ENCODE measurements at places on chromosomes 6 and 20.

DNA sequence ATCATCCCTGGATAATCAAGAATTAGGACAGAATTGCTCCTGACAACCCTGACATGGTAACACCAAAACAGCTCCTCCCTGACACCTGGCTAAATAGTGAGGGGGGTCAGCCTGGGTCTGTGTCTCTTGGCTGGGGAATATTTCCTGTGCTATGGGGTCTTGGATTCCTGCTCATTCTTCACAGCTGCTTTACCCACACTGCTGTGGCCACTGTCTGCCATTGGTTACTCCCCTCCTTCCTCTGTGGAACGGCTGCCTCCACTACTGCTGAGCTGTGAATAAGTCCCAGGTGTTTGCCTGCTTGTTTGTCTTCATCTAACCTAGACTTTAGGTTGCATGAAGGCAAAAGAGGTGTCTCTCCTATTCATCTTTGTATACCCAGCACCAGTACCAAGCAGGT, 33.9 kb upstream of the TXLNB start:
- DNase-seq, result no peak

GRCh38 chr6:53866226-53866625, 71.4 kb downstream of the LRRC1 start:
- DNase-seq, result no peak

DNA sequence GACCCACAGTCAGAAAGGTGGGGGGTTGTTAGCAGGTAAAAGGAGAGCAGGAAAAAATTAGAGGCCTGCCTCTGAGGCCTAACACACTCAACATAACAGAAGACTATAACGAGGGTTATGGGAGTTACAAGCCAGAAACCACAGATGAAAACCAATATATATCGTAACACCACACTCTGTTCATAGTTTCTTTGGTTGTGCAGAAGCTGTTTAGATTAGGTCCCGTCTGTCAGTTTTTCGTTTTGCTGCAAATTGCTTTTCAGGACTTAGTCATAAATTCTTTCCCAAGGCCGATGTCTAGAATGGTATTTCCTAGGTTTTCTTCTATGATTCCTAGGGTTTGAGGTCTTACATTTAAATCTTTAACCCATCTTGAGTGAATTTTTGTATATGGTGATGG, 3.7 kb upstream of the MAP3K5 start:
- DNase-seq, result no peak

DNA sequence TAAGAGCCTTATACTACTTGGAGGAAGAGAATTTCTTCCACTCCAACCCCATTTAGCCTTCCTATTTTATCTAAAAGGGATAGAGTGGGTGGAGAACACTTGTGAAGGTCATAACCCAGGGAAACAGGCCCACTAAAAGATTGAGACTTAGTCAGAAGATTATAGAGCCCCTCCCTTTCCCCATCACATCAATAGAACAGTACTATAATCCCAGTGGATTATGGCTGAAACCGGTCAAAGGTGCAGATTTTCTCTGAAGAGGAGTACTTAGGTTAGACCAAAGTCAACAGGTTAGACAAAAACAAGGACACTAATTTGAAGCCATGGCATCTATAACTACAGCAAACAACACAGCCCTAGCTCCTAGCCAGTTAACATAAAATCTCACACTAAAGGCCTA, 330.9 kb upstream of the NOX3 start:
- DNase-seq, result no peak

DNA sequence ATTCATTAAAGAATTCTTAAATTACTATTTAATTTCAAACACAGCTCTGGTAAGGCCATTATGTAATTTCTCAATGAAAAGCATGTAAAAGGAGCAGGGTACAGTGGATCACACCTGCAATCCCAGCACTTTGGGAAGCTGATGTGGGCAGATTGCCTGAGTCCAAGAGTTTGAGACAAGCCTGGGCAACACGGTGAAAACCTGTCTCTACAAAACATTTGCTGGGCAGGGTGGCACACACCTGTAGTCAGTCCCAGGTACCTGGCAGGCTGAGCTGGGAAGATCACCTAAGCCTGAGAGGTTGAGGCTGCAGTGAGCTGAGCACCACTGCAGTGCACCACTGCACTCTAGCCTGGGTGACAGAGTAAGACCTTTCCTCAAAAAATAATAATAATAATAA, 37.4 kb downstream of the MDN1 start:
- DNase-seq, result no peak

- peak; percentile 40 for DNase-seq
Measured at GRCh38 chr6:111975466-111975865, 78.4 kb upstream of the CCN6 start.

DNA sequence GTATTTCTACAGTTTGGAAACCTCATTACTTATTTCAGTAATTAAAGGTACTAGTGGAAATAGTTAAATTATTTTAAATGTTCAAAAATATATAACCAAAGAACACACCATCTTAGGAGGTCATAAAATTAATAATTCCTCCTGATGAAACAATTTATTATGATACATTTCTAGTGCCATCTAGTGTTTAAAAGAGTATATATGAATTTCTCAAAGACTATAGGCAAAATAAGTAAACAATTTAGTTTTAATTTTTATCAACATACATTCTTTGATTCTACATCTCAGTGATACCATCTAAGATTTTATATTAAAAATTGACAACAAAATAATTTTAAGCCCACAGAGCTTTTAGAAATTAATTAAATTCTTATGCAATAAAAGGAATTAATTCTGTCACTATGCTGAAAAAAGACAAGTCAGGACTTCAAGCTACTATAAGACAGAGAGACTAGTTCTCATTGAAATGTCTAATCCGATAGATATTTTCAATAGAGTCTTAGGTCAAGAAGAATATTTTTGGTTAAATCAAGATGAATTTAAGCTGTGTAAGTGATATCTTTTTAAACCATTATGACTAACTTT, 107.8 kb upstream of the RNF217 start:
- DNase-seq, result no peak

DNA sequence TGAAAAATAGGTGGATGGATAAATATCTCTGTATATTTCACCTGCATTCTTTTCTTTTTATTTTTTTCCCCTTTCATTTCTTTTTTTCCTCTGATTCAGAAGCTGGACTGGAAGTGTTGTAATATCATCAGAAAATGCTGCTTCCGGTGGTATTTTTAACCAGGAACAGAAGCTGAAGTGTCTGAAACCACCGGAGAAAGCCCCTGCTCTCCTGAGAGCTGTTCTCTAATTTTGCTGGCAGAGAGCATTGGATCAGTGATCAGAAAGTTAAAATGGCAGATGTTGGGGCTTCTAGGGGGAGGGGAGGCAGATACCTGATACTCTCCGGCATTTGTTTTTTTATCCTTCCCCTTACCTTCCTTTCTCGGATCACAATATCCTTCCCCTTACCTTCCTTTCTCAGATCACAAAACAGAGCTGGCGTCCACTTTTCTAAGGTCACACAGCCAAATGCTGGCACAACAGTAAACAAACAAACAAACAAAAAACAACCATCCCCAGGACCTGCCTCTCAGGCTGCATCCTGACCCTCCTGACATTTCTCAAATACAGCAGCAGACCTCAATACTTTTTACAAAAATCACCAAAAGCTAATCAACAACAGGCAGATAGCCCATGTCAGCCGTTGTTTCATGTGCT, 143.2 kb upstream of the ZNF217 start:
- DNase-seq, result peak; percentile 28

DNA sequence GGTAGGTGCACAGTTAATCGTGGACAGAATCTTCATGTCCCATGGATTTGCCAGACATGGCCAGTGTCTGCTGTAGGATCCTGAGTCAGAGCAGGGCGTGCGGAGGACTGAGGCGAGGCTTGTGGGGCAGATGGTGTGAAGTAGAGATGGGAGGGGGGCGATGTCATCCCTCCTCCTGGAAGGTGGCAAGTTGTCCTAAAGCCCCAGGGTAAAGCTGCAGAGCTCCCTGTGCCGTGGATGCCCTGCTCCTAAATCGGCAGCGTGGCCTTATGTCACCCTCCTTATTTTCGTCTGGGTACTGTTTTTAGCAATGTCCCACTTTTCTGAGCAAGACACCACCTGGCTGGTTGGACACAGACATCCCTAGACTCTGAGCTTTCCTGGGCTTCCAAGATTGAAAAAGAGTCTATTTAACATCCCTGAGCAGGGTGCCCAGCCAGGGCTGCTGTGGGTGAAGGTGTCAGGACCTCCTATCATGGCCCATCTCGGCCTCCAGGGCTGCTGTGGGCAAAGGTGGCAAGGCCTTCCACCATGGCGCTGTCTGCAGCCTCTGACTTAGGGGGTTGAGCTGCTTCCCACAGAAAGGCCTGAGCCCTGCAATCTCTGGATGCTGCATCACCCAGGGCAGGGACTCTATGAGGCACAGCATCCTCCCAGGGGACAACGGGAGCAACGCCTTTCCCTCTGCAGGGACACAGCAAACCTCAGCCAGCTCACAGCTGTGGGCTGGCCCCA, 145.4 kb downstream of the TTLL2 start:
- DNase-seq, result no peak

GRCh38 chr6:33324125-33324524, 6.6 kb upstream of the ZBTB22 start:
- DNase-seq, result no peak

DNA sequence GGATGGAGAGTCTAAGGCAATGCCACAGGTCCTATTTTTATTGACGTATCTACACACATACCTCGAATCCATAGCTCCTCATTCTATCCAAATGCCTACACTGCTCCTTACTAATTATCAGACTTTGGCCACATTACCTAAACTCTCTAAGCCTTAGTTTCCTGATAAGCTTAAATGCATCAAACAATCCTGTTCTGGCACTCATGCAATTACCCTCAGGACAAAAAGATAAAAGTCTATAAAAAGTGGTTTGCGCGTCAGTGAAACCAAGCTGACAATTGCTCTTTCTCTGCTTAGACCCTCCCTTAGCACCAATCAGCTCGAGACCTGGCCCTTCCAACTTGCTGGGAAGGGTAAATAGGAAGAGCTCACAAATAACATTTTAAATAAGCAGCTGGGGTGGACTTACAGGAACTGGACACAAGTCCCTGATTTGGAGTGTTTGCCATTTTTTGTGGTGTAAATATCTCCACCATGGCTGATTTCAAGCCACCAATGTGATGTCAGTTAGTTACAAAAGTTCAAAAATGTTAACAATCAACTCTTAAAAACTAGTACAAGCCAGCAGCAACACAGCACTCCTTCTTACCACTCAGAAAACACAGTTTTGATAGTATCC, 7.2 kb upstream of the PLEKHG1 start:
- no peak for DNase-seq

- no peak for DNase-seq
Measured at GRCh38 chr6:34030831-34031624, 114.9 kb downstream of the GRM4 start.

GRCh38 chr20:45470937-45471336, 1.4 kb downstream of the WFDC2 start:
- peak; percentile 14 for DNase-seq

- no peak for DNase-seq
Measured at GRCh38 chr6:41605649-41606048, 32.6 kb upstream of the MDFI start.

GRCh38 chr6:155645325-155645724, 189.7 kb upstream of the NOX3 start:
- no peak for DNase-seq

GRCh38 chr20:8389381-8390036, 257.4 kb downstream of the PLCB1 start:
- DNase-seq, result no peak

GRCh38 chr20:7989379-7989778, 30.2 kb downstream of the TMX4 start:
- DNase-seq, result no peak

DNA sequence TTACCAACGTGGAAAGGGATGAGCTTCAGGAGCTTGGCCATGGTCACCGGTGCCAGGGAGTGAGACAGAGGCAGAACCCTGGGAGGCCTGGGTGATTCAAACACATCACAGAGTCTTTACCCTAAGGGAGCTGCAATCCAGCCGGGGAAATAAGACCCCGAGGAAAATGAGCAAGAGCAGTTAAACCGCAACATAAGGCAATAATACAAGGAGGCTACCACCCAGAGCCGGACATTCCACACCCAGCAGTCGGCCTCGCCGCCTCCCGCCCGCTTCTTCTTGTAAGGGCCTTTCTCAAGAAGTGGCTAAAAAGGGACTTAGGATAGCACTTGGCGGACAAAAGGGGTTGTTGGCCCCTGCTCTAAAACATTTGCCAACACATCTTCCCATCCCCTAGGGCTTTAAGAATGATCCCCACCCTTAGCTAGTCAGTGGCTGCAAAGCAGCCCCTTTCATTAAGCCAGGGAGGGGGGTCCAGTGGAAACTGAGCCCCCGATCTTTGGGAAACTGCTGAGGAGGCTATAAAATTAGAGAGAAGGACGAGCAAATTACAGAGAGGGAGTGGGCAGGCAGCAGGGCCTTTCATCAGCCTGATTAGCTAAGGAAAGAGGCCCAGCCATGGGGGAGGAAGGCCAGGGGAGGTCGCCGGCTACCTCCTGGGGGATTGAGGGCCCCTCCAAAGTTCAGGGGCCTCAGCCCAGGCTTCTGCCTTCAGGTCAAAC, 34.3 kb downstream of the SNX5 start:
- no peak for DNase-seq

DNA sequence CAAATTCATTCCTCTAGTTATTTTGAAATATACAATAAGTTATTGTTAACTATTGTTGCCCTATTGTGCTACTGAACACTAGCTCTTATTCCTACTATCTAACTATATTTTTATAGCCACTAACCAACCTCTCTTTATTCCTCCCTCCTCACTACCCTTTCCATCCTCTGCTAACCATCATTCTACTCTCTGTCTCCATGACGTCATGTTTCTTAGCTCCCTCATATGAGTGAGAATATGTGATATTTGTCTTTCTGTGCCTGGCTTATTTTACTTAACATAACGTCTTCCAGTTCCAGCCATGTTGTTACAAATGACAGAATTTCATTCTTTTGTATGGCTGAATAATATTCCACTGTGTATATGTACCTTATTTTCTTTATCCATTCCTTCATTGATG, 95.3 kb downstream of the ATXN1 start:
- DNase-seq, result no peak

DNA sequence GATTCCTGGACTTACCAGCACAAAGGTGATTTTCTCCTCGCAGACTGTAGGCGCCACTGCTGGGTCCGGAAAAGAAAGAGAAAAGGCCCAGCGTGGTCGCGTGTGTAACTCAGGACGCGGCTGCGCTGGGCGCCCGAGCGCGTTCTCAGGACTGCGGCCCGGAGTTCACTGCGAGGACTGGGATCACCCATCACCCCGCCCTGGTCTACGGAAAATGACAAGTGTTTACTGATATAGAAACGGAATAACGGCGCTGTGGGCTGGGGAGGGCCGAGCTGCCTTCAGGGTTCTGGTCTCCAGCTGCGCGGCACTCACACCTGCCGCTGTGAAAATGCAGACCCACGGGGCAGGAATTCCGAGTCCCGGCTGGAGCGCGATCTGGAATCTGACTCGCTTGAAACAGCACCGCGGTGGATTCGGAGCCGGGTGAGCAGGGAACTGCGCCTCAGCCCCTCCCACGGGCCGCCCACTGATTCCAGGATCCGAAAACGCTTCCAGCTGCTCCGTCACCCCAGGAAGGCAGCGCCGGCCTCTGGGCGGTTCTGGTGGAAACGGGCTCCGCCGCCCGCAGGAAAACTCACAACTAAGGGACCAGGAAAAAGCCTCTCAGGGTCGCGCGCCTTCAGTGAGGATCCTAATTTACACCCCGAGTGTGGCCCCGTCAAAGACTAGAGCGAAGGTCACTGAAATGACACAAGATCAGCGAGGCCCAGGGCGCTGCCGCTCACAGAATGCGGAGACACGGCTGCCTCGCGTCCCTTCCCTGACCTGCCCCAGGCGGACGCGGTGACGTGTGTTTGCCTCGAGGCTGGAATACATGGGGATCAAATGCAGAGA, 34.5 kb downstream of the HLA-A start:
- DNase-seq, result peak; percentile 68
